HuH-7.5 (cell line): ENCODE measurements at places on chromosomes 2 and 18.

DNA sequence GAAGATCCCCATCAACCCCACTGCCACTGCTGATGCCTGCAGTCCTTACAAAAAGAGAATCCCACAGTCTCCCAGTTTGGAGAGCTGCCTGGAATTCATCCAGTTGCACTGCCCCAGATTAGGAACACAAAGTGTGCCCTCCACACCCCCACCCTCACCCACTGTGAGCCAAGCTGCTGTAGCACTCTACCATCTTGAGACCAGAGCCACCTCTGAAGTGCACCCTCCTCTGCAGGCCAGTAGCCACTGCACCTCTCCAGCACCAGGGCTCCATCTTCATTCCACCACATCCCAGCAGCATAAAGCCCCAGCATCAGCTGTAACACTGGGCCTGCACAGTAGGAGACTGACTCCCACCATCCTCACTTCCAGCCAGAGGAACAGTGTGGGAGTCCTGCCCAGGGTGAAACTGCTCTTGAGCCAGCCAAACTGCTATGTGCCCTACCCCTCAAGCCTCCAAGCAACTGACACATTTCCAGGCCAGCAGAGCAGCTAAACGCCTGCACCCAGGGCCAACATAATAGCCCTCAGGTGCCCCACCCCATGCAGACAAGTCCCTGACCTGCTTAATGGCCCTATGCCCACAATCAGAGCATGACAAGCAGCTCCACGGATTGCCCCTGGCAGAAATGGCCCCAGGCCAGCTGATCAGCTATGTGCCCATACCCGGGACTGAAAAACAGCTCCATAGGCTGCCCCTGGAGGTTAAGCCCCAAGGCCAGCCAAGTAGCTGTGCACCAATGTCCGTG is 206.0 kb downstream of the ATAD2B start:
- DNase-seq = no peak

DNA sequence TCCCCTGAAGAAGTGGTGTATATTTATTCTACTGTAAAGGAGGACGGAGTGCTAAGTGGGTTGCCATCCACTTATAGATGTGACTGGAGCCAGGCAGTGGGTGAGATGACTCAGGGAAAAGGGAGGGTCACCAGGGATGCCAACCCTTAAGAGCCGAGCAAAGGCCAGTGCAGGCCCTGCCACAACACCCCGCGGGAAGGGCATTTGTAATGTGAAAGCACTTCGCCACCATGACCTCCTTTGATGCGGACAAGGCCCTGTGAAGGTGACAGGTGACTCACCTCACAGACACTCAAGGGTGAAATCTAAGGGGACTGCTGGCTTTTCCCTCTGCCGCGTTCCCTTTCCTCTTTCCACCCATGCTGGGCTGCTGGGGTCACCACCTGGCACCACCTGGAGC is 50.2 kb upstream of the MRPL33 start:
- no peak for DNase-seq

DNA sequence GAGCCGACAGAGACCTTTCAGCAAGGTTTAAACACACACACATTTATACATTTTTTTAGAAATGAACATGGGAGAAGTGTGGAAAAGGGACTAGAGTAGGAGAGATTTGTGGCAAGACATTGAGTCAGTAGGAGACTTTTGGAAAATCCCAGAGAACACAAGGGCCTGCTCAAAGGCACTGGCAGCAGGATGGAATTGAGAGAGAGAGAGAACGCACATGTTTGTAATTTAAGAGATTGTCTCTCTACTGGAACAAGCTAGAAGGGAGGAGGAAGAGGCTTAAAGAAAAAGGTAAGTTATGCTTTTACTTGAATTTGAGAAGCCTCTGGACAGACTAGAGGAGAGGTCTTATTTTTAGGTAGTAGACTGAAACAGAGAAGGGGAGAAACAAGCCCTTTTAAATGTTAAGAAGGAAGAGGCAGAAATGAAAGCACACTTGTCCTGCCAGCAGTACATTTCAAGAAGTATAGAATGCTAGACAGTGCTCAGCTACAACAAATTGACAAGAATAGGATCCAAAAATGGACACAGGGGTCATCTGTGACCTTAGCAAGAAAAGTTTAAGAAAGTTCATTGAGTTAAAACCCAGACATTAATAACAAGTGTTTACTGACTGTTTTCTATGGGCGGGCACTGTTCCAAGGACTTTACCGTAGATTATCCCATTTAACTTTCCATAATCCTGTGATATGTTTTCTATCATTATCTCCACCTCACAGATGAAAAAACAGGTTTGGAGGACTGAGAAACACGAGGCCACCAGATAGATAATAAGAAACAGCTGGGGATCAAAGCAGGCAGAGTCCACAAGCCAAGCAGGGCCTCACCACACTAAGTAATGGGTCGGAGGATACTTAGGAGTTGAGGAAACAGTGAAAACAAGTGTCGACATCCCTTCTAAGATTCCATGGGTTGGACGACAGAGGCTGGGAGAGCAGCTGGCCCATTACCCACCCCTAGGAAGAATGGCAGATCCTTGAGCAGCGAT is 306.5 kb upstream of the NRP2 start:
- DNase-seq = no peak

GRCh38 chr18:23250893-23251656 is 115.8 kb downstream of the CABLES1 start:
- DNase-seq = no peak

DNA sequence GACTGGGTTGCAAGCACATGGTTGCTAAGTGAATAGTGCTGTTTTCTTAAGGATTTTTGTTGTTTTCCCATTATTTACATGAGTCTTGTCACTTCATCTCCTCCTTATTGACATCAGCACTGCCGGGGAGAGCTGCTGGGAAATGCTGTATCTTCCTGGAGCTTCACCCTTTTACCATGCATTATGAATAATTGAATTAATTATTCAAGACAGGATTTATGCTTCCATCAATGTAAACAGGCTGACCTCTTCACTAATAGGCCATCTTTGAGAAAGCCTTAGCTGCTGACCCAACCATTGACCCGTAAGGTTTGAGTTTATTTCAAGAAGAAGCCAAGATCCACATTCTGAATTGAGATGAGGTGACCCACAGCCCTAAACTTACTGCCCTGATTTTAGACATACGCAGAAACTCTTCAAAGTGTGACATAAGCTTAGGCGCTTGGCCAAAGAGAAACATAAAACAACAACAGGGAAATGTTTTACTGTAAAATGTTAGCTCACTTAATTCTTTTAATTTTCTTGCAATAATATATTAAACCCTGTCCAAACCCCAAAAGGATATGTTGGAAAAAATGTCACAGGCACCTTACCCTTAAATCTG is 365.5 kb upstream of the SYT4 start:
- DNase-seq = no peak
